ENCODE measurements at places on chromosomes 3 and 15.

DNA sequence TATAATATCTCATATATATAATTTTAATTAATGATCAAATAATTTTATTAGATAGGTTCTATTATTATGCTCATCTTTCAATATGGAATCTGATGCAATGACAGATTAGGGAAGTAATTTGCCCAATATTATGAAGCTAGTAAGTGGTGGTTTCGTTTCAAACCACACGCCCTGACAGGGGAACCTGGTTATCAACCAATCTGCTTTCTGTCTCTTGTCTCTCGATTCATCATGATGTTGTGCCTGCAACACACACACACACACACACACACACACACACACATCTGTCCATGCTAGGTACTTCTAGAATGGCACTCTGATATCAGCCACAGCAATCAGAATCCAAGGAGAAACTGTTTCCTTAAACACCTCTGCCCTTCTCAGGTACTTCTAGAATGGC, 128.4 kb downstream of the ZBBX start:
- DNase-seq = no peak

DNA sequence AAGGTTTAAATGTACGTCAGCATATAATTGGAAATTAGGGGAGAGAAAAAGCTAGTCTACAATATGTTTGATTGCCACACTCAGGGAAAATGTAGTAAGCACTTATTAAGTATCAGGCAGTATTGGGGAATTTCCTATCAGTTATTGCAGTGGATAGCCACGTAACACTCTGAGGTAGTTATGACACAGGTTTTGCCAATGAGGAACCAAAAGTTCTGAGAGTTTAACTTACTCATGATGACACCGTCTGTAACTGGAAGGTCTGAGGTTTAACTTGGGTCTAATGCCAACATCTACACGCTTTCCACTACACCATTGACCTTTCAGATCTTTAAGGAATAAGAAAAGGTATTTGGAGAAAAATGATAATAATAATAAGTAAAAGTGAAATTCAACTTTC, 89.5 kb downstream of the ZMAT3 start:
- no peak for DNase-seq

DNA sequence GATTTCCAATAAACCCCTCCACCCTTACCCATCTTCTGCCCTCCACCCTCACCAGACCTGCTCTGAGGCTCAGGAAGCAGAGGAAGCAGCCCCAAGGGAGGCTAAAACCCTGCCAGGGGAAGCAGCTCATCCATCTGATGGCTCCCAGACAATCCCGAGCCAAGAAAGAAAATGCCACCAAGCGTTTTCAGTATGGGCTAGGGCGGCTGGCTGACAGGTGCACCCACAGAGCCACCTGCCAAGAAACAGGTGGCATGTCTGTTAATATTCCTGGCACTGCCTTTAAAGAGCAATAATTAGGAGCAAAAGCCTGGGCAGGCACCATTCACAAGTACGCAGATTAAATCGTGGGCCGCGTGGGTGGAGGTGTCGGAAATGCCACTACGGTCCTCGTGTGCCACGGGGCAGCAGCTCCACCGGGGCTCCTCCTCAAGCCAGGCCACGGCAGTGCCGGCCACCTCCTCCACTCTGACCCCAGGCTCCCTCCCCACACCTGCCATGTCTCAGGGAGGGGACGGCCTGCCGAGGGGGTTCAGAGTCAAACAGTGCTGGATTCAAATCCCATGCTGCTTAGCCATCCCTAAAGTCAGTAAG, 23.9 kb upstream of the GRIP2 start:
- DNase-seq = peak; percentile 51

- DNase-seq = no peak
Measured at GRCh38 chr3:42289026-42289425, 23.0 kb upstream of the CCK start.

- DNase-seq = no peak
Measured at GRCh38 chr3:169090559-169090958, 573.0 kb downstream of the MECOM start.

DNA sequence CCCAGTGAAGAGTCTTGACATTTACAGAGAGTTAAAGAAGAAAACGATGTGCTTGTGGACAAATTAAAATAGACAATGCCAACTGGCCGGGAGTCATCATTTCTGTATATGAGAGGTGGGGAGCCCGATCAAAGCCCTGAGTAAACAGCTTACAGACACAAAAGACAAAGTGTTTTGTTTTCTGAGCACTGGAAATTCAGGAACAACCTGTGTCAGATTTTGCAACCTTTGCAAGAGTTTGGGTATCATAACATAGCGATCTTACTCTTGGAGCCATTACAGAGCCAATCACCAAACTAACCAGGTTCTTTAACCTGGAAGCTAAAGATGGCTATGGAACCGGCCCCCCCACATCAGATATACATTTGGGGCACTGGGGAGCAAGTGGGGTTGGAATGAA, 101.9 kb upstream of the LRIG1 start:
- no peak for DNase-seq

GRCh38 chr3:60931452-60931851, 319.8 kb downstream of the FHIT start:
- no peak for DNase-seq

DNA sequence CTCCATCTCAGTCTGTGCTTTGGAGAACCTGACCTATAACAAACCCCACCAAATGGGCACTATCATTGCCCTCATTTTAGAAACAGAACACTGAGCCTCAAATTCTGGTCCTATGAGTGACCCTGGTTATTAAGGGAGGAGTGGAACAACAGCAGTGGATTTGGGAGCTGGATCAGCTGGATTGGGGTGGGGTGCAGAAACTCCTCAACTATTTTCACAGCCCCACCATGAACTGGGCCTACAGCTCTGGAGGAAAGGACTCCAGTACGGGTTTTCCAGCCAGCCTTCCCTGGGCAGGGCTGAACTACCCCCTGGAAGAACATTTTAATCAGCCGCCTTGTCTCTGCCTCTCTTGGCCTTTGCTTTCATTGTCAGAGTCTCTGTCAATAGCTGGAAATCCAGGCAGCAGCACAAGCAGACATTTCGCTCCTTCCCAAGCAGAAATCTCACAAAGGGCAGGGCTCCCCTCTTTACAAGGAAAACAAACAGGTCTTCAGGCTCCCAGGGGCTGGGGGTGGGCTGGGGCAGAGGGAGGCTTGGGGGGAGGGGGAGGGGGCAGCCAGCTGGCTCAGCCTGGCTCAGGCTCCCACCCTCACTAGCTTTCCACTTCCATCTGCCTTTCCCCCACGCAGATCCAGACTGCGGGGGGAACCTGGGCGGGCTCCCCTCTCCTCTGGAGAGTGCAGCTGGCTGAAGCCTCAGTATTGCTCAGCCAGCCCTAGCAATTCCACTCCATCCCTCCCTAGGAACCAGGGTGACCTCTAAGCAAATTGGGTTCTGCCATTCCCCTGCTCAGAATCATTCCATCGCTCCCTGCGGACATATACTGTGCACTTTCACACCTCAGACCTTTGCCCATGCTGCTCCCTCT, 13.7 kb upstream of the TLE3 start:
- no peak for DNase-seq

- no peak for DNase-seq
Measured at GRCh38 chr15:50168783-50169411, 13.1 kb upstream of the SLC27A2 start.

DNA sequence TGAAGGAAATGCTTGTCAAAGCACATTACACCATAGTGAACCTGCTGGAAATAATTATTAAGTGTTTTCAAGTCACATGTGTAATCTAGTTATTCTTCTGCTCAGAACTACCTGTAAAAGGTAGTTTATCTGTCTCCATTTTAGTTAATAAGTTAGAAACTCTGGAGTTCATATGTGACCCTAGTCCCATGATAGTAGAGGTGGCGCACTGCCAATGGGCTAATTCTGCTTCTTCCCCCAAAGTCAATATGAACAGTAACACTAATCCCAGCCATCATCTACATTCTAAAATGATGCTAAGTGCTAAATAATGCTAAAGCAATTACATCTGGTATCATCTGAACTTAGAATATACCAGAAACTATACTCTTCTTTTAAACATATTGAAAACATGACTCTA, 361.0 kb upstream of the NECTIN3 start:
- no peak for DNase-seq
